ENCODE measurements at places on chromosomes 16 and 17.

GRCh38 chr16:81661082-81661481 lies 118.0 kb upstream of the PLCG2 start:
- no peak for DNase-seq

DNA sequence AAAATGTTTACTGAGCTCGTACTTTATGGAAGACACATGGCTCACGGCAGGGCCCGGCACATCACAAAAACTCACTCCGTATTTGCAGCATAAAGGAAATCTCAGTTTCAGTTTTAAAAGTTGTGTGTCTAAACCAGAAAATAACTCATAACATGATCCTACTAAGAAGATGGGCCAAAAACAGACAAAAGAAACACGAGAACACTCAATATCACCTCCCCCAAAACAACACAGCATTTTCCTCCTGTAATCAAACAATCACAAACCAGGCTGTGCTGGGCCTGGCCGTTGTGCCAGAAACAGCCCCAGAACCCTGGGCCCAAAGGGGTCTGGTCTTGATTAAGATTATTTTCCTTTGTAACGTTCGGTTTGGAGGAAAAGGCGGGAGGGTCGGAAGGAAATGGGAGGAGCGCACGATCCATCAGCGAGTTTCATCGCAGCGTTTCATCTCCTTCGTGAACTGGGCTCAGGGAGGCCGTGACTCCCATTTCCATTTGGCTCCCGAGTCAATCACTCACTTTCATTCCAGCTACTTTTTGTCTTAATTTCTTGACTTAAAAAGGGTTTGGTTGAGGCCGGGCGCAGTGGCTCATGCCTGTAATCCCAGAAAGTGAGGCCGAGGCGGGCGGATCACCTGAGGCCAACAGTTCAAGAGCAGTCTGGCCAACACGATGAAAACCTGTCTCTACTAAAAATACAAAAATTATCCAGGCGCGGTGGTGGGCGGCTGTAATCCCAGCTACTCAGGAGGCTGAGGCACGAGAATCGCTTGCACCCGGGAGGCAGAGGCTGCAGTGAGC lies 61.4 kb downstream of the NXN start:
- no peak for DNase-seq

DNA sequence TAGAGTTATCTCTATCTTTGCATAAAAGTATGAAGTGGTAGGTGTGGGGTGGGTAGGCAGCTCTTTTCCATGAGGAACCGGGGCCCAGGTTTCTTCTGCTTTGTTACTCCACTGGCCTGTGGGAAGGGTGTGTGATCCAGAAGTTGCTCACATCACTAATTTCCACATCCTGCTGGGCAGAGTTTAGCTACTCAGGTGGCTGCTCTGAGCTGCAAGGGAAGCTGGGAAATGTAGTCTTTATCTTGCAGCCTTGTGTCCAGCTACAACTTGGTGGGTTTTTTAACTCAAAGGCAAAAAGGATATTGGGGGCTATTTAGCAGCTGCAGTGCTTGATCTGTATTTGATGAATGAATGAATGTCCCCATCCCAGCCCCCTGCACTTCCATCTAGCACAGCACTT lies 335.3 kb downstream of the SNX29 start:
- no peak for DNase-seq

- DNase-seq = no peak
These were observed 22.5 kb downstream of the XPO6 start for GRCh38 chr16:28189245-28189644.

DNA sequence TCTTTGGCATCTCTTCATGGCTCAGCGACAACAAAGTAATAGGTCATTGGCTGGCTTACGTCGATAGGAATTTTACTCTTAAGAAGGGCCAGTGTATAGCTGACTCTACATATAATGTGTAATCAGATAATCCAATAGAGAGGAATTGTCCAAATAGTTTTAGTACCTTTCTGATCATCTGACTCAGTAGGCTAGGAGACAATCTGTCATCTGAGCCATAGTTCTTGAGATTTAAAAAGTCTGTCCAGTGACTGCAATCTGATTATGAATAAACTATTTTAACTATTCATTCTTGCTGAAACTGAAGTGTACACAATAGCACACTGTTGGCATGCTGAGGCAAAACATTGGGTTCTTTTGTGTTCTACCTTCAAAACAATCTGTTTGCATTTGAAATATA lies 21.4 kb upstream of the NOL11 start:
- DNase-seq = no peak

DNA sequence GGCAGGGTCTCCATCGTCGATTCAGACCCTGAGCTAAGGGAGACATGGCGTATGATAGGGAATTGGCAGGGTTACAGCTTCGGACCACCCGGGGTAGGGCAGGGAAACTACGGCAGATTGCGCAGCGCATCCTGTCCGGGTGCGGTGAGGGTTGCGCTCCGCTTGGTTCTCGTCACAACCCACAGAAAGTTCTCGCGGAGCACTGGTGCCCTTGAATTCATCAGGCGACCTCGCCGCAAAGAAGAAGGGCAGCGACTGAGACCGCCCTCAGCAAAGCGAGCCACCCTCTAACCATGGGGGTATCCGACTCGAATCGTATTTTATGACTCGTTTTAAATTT lies 1.2 kb downstream of the HS3ST3B1 start:
- DNase-seq = peak; percentile 81

GRCh38 chr17:17783116-17783824 lies 53.5 kb downstream of the SREBF1 start:
- peak; percentile 72 for DNase-seq

DNA sequence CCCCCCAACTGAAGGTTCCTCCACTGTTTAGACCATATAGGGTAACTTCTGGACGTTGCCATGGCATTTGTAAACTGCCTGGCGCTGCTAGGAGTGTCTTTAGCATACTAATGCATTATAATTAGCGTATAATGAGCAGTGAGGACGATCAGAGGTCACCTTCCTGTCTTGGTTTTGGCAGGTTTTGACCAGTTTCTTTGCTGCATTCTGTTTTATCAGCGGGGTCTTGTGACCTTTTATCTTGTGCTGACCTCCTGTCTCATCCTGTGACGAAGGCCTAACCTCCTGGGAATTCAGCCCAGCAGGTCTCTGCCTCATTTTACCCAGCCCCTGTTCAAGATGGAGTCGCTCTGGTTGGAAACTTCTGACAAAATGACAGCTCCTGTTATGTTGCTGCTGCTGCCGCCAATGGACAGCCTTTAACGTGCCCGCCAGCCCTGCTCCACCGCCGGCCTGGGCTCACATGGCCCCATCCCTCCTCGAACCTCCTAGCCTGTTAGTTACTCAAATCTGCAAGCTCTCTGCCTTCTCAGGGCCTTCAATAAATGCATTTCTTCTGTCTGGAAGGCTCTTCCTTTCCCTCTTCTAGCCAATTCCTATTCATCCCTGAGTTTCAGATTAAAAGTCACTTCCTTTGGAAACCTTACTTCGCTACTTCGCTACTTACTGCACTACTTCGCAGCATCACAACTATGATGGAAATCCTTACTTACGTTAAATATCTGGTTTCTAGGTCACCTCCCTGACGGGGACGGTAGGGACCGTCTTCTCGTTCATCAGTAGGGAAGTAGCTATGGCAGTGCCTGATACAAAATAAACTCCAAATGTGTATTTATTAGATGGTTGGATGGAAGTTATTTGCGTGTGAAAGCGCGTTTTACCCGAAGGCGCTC lies 640 bp upstream of the NAGLU start:
- no peak for DNase-seq

DNA sequence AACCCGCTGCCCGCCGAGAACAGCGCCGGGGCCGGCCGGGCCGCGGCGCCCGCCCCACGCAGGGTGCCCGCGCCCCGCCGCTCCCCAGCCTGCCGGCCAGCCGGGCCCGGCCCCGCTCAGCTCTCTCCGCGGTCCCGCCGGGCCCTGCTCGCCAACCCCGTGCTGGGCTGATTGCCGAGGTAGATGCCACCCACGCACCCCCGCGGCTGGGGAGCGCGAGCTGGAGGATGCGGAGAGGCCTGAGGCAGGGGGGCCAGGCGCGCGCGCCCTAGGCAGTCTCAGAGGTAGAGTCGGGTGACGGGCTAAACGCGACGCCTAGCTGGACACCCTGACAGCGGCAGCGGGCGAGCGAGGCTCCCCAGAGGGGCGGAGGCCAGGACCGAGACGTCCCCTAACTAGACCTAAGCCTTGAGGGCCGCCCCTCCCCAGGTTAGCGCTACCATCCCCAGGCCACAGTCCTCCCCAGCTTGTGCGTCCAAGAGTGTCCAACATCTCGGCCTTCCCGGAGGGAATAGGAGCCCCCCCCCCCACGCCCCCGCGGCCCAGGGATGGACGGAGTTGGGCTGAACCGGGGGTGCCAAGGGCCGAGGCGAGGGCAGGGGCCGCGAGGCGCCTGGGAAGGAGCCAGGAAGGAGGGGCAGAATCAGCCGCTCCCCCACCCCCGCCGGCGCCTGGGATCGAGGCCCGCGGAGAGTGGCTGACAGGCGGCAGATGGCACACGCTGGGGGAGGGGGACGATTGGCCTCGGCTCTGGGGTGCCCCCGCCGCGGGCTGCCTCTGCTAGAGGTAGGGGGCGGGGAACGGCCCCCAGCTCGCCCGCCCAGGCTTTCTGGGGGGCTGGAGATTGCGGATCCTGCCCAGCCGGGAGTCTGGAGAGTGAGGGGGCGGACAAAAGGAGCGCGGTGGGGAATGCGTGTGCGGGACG lies 2.5 kb upstream of the ZNF423 start:
- peak; percentile 51 for DNase-seq

DNA sequence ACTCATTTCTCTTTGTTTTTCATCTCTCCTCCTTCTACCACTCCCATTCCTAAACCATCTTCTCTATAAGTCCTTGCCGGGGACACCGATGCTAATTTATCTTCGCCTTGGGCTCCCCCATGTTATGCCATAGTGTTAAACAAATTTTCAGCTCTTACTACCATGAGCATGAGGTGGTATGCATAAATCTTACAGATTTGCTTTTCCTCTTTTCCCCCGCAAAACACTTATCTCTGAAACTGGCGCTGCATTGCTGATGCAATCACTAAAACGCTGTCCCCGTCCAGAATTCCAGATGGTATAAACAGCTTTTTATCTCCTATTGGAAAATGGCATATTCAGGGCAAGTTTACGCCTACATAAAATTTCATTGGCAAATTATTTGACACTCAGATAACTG lies 673.6 kb upstream of the CDH8 start:
- DNase-seq = no peak

GRCh38 chr17:33258296-33258695 lies 34.8 kb downstream of the ASIC2 start:
- no peak for DNase-seq

- no peak for DNase-seq
These were observed 755 bp upstream of the TUFM start for GRCh38 chr16:28846933-28847273.

GRCh38 chr17:35998756-35999155 lies 2.6 kb downstream of the CCL15 start:
- no peak for DNase-seq

DNA sequence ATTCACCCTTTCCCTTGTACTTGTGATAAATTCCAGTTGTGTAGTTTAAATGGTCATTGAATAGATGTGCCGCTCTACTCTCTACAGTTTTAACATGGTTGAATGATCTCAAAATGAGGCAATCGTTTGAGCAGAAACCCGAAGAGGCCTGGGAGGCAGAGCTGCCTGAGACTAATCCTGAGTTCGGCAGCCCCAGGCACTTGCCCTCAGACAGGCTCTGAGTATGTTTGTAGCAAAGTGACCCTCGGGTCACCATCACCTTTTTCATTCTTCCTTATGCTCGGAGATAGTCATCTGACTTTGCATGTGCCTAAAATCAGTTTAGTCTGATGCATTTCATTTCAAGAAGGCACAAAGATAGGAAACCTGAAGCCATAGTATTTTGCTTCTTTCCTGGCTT lies 184.0 kb upstream of the RBFOX1 start:
- DNase-seq = no peak

GRCh38 chr16:4309833-4310266 lies 6.0 kb upstream of the GLIS2 start:
- DNase-seq = peak; percentile 69

DNA sequence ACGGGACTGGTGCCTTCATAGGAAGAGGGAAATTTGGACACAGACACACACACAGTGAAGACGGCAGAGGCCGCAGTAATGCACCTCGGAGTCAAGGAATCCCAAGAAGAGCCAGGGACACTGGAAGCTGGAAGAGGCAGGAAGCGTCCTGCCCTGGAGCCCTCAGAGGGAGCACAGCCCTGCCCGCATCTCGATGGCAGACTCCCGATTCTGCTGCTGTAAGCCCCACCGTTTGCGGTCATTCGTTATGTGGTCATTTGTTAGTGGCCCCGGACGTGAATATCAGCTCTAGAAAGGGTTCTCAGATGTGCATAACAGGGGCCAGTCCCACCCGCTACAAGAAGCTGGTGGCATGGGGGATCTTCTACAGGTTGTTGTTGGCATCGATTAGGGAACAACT lies 316.6 kb downstream of the FOXL1 start:
- no peak for DNase-seq

GRCh38 chr17:12530161-12530560 lies 135.5 kb upstream of the MYOCD start:
- DNase-seq = no peak

- no peak for DNase-seq
These were observed 5.8 kb upstream of the MT3 start for GRCh38 chr16:56583351-56584168.

DNA sequence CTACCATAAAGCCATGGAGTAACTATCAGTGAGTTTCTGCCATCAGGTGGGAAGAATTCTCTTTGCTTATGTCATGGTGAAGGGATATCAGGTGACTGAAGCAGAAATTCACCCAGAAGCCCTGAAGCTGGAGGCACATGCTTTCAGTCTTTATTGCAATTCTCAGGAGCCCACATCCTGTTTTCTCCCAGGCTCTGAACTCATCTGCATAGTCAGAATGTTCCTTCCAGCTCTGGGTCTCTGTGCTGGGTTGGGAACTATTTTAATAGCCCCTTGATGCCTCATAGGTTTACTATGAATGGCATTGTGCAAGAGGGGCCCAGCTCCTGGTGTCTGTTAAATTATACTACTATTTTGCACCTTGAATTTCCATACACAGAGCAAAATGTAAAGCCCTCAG lies 198.4 kb upstream of the SOX9 start:
- no peak for DNase-seq

DNA sequence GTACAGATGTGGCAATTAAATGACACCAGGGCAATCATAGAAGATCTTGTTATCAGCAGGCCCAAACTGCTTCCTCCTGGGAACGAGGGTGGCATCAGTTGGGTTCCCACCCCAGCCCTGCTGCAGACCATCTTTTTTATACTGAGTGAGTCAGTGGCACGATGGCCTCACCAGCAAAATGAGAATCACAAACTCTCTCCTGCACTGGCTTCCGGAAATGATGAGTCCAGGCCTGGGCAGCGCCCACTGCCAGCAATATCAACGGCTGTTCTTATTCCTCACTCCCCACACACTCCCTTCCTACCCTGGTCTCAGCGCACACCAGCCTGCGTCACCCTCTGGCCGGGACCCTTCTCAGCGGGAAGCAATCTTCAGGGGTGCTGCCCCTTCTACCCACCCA lies 340.3 kb downstream of the FOXL1 start:
- DNase-seq = no peak

- DNase-seq = no peak
These were observed 2.2 kb downstream of the SPAG7 start for GRCh38 chr17:4965311-4965986.
